ENCODE measurements at places on chromosomes 3 and 15. TPM values are rescaled to one million over a fixed set of nuclear protein-coding genes. Genes with fewer than 3 reads are reported as not detected.

Gene CFAP91
- total RNA-seq = not detected

DNA sequence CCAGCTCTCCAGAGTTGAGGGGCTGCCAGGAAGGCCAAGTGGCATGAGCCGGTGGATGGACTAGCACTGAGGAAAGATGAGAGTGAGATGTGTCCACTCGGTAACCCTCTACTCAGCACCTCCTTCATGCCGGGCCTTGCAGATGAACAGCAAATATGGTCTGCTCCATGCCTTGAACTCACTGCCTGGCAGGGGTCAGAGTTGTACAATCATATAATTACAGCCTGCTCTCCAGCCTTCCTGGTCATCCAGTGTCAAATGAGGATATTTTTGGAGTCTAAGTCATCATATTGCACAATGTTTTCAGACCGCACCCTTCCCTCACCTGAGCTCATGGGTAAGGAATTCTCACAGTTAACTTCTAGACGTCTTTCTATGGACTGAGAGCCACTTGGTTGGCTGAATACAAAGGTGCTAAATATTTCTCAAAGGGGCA, 4.9 kb downstream of the MGLL start:
- H3K27ac ChIP-seq = peak overlapping the region; percentile 27
- peaks cover 6% of the 10 kb centered on the region for H3K36me3 ChIP-seq
- H3K27me3 ChIP-seq = no peaks in the 10 kb centered on the region
- H3K4me3 ChIP-seq = no peak overlapping the region
- H3K4me1 ChIP-seq = peaks cover 25% of the 10 kb centered on the region
- peak; percentile 74 for DNase-seq

DNA sequence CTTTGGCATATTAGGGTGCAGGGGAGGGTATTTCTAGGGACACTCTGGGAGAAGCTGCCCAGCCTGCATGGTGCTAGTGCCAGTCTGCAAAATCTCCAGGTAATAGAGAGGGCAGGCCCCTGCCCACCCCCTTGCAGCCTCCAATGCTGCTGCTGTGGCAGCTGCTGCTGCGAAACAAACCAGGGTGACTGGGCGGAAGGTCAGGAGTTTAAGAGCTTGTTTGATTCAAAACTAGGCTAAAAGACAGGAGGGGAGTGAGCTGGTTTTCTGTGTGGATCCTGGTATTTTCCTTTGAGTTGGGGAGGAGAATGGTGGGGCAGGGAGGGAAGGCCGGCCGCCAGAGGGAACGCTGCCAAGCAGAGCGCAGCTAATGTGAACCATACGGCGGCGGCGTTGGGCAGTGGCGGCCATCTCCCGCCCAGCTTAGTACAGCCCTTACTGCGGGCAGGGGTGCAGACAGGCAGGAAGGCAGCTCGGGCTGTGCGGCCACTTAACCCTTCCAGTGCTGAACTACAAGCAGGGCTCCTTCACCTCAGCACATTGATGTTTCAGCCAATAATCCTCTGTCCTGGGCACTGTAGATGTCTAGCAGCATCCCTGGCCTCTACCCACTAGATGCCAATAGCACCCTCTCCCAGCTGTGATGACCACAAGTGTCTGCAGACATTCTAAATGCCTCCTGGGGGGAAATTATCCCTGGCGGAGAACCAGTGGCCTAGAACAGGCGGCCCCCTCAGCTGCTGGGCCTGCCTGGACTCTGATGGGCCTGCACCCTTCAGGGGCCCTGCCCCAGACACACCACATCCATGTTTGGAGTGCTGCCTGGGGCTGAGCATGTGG, 125.7 kb downstream of the EEFSEC start:
- H3K27me3 ChIP-seq = no peaks in the 10 kb centered on the region
- H3K4me3 ChIP-seq = peak overlapping the region; percentile 10
- DNase-seq = peak; percentile 83
- H3K36me3 ChIP-seq = no peaks in the 10 kb centered on the region
- H3K27ac ChIP-seq = no peak overlapping the region

- DNase-seq = no peak
- no peaks in the 10 kb centered on the region for H3K36me3 ChIP-seq
- H3K27ac ChIP-seq = no peak overlapping the region
- peaks cover 8% of the 10 kb centered on the region for H3K4me1 ChIP-seq
- H3K4me3 ChIP-seq = no peak overlapping the region
Measured at GRCh38 chr15:88242586-88243555, 13.7 kb downstream of the NTRK3 start.

GRCh38 chr3:124599779-124600693, 130.2 kb upstream of the UMPS start:
- no peak overlapping the region for H3K27ac ChIP-seq
- no peaks in the 10 kb centered on the region for H3K27me3 ChIP-seq
- peaks cover 8% of the 10 kb centered on the region for H3K4me1 ChIP-seq
- no peaks in the 10 kb centered on the region for H3K36me3 ChIP-seq
- DNase-seq = peak; percentile 12

GRCh38 chr3:39291903-39292329, 12.1 kb upstream of the CX3CR1 start:
- no peaks in the 10 kb centered on the region for H3K36me3 ChIP-seq
- DNase-seq = no peak
- no peaks in the 10 kb centered on the region for H3K4me1 ChIP-seq
- no peak overlapping the region for H3K27ac ChIP-seq
- H3K27me3 ChIP-seq = no peaks in the 10 kb centered on the region

- H3K36me3 ChIP-seq = no peaks in the 10 kb centered on the region
- H3K27me3 ChIP-seq = no peaks in the 10 kb centered on the region
- H3K4me3 ChIP-seq = no peak overlapping the region
- DNase-seq = no peak
- no peak overlapping the region for H3K27ac ChIP-seq
- H3K4me1 ChIP-seq = no peaks in the 10 kb centered on the region
Measured at GRCh38 chr3:168959731-168960130, 703.8 kb downstream of the MECOM start.

- H3K27ac ChIP-seq = no peak overlapping the region
- H3K27me3 ChIP-seq = no peaks in the 10 kb centered on the region
- no peaks in the 10 kb centered on the region for H3K36me3 ChIP-seq
- peaks cover 10% of the 10 kb centered on the region for H3K4me1 ChIP-seq
- DNase-seq = peak; percentile 60
Measured at GRCh38 chr3:40780291-40780924, 255.6 kb downstream of the ZNF621 start.

- H3K4me1 ChIP-seq = peaks cover 59% of the 10 kb centered on the region
- H3K27me3 ChIP-seq = no peaks in the 10 kb centered on the region
- no peaks in the 10 kb centered on the region for H3K36me3 ChIP-seq
- H3K27ac ChIP-seq = peak overlapping the region; percentile 97
Measured at GRCh38 chr3:64341296-64341695, 116.0 kb upstream of the PRICKLE2 start.

DNA sequence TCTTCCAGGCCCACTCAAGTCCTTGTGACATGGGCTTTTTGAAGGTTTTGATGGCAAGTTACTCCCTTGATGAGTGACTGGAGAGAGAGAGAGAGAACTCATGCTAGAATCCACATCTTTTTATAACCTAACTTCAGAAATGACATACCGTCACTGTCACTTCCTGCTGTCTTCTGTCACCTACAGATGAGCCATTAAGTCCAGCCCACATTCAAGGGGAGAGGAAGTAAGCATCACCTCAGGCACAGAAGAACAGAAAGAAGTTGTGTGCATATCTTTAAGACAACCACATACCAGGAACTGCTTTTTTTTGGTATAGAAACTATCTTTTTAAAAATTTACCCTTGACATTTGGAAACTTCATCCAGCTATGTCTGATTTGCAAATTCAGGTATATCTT, 16.6 kb upstream of the TXNRD3 start:
- H3K4me3 ChIP-seq = no peak overlapping the region
- H3K27me3 ChIP-seq = no peaks in the 10 kb centered on the region
- H3K36me3 ChIP-seq = no peaks in the 10 kb centered on the region
- no peak for DNase-seq

DNA sequence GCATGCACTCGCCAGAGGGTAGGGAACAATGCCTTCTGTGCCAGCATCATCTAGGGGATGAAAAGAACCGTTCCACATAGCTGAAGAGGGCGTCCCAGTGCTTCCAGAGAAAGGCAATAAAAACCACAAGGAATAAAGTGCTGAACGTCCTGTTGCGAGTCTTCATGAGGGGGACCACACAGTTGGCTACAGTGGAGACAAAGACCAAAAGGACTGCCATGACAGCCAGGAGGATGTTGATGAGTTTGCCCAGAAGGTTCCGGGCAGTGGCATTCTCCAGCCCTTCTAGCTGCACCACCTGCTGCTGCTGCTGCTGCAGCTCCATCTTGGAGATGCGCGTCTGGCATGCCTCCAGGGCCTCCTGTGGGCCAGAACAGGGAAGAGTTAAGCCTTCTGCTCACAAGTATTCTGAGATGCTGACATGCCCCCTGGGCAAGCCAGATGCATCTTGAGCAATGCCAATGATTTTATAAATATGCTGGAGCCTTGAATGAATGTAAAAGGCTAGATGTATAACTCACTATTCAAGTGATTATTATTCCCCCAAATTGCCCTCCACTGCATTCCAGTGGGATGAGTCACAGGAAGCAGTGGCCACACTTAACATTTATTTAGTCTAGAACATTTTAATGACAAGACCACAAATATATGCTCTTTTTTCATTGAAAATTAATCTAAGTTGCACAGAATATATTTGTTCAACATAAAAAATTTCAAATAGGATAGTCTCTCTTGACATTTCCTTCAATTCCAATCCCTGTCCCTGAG, 45.1 kb upstream of the PLXND1 start:
- H3K36me3 ChIP-seq = no peaks in the 10 kb centered on the region
- peaks cover 23% of the 10 kb centered on the region for H3K4me1 ChIP-seq
- peak; percentile 90 for DNase-seq
- H3K27me3 ChIP-seq = no peaks in the 10 kb centered on the region
- H3K4me3 ChIP-seq = no peak overlapping the region

All from astrocyte (in vitro differentiated cells and primary cell).